ENCODE measurements at places on chromosomes 7 and 10.

DNA sequence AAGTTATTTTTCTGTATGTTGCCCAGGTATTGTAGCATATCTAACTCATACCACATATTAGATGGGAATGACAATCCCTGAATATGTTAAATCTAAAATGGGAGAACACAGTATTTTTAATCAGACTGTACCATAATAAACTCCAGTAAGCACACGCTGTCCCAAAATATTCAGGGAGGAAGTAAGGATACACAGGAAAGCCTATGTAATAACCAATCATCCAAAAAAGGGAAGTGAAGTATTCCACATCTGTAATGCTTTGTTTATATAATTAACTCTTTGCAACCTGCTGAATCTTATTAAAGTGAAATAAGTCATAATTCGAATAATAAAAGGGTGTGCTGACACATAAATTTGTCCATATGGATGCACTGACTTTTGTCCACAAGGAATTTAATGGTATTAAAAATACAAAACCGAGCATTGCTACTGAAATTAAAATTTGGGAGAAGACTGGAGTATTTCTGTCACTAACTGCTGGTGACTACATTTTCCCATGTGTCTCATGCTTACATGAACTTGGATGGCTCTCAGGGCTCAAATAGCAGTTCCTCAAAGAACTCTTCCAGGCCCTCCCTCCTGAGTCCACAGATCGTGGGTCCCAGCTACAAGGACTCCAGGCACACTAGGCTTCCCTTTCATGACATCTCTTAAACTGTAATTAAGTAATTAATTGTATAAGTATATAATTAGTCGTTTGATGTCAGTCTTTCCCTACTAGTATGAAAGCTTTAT, 120.6 kb downstream of the NEBL start:
- DNase-seq, result no peak
- no peak overlapping the region for H3K27ac ChIP-seq
- no peak overlapping the region for H3K4me3 ChIP-seq

GRCh38 chr10:101839416-101840063, 4.1 kb downstream of the KCNIP2 start:
- no peak overlapping the region for H3K27ac ChIP-seq
- H3K4me1 ChIP-seq, result peaks cover 46% of the 10 kb centered on the region
- H3K27me3 ChIP-seq, result peaks cover 31% of the 10 kb centered on the region
- peak overlapping the region; percentile 87 for H3K4me3 ChIP-seq
- H3K36me3 ChIP-seq, result peaks cover 13% of the 10 kb centered on the region

DNA sequence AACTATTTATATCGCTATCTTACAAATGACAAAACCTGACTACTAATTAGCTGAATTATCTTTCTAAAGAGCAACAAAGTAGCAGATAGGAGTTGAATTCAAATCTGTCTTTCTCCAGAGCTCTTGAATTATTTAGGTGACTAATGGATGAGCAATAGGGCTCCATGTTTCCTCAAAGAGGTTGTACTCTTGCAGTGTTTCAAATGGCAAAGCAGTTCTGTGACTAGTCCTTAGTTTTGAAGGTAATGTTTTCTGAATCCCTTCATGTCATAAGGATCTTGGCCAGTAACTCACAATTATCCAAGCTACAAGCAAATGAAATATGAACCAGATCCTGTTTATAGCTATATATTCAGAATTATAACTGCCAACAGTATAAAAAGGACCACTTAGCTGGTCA, 999.7 kb downstream of the NRG3 start:
- DNase-seq, result no peak
- H3K27me3 ChIP-seq, result no peaks in the 10 kb centered on the region
- no peak overlapping the region for H3K4me3 ChIP-seq

DNA sequence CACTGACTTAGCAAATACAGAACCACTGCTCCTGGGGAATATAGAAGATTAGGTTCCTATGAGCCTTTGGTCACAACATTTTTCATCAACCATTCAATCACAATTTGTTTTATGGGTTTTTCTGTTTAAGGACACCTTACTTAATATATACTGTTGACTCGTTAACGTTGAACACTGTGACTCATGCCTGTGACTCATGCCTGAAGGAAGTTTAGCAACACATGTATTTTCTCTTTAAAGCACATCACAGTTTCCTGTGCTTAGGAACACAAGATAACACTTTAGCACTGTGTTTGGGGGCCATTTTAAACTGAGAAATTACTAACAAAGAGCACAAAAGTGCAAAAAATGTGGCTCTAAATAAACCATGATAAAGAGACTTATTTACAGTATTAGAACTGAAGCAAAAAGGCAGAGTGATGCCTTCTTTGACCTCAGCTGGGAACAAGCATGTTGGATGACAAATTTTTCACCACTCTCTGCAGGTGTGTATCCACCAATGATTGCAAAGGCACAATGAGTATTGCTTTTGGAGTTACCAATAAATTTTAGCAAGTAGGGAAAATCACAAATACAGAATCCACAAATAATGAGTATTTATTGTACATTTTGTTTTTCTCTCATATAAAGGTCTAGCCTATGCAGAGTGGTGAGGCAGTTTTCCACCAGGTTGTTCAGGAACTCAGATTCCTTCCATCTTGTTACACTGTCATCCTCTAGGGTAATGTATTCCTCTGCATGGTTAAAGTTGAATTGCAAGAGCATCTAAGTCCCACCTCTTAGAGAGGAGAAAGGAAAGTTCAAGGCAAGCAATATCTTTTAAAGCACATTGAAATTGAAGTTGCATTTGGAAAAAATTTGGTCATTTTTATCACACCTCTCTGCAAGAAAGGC, 7.3 kb downstream of the FGFBP3 start:
- peaks cover 3% of the 10 kb centered on the region for H3K27me3 ChIP-seq
- no peaks in the 10 kb centered on the region for H3K36me3 ChIP-seq
- peaks cover 5% of the 10 kb centered on the region for H3K4me1 ChIP-seq
- peak overlapping the region; percentile 75 for H3K27ac ChIP-seq

GRCh38 chr7:51079494-51079893, 237.1 kb downstream of the COBL start:
- H3K27ac ChIP-seq, result no peak overlapping the region
- H3K36me3 ChIP-seq, result no peaks in the 10 kb centered on the region
- H3K4me3 ChIP-seq, result no peak overlapping the region
- no peak for DNase-seq

- H3K4me1 ChIP-seq, result peaks cover 27% of the 10 kb centered on the region
- no peaks in the 10 kb centered on the region for H3K36me3 ChIP-seq
- H3K27me3 ChIP-seq, result peaks cover 8% of the 10 kb centered on the region
- no peak for DNase-seq
- no peak overlapping the region for H3K4me3 ChIP-seq
These were observed 20.4 kb upstream of the FAM171A1 start for GRCh38 chr10:15391491-15391890.

DNA sequence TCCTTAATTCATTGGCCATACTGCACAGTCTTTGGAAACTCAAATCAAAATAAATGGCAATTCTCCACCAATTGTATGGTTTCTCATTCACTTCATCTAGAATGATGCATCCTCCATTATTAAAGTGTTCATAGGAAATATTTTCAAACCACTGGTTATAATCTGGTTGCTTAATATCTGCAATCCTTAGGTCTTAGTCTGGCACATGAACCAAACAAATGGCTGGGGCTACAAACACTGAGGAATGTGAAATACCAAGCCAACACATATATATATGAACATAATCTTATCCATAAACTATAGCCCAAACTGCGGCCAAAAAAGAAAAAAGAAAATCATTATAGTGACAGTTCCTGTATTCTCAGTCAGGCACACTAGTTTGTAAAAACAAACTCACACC, 5.7 kb upstream of the MSS51 start:
- H3K27ac ChIP-seq, result no peak overlapping the region
- no peak overlapping the region for H3K4me3 ChIP-seq
- no peaks in the 10 kb centered on the region for H3K27me3 ChIP-seq

DNA sequence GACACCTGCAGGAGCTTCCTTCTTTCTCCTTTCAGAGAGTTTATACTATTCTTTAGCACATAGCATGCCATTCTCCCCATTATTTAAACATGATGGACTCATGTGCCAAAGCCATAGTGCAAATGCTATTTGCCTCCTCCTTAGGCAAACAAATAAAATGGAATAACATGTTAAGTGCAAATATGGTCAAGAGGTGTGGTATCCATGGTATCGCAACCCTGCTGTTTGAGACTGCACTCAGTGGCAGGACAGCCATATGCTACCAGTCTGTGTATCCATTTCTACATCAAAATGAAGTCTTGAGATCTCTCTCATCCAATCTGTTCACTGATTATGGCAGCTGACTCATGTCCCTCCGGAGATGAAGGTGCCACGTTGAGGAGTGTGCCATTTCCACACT, 22.8 kb downstream of the HEPACAM2 start:
- peaks cover 7% of the 10 kb centered on the region for H3K4me1 ChIP-seq
- DNase-seq, result no peak
- H3K36me3 ChIP-seq, result no peaks in the 10 kb centered on the region
- H3K4me3 ChIP-seq, result no peak overlapping the region
- peaks cover 2% of the 10 kb centered on the region for H3K27me3 ChIP-seq

GRCh38 chr7:111887734-111888133, 318.5 kb downstream of the DOCK4 start:
- H3K27me3 ChIP-seq, result peaks cover 3% of the 10 kb centered on the region
- peak; percentile 42 for DNase-seq
- peaks cover 18% of the 10 kb centered on the region for H3K4me1 ChIP-seq
- H3K36me3 ChIP-seq, result peaks cover 16% of the 10 kb centered on the region

DNA sequence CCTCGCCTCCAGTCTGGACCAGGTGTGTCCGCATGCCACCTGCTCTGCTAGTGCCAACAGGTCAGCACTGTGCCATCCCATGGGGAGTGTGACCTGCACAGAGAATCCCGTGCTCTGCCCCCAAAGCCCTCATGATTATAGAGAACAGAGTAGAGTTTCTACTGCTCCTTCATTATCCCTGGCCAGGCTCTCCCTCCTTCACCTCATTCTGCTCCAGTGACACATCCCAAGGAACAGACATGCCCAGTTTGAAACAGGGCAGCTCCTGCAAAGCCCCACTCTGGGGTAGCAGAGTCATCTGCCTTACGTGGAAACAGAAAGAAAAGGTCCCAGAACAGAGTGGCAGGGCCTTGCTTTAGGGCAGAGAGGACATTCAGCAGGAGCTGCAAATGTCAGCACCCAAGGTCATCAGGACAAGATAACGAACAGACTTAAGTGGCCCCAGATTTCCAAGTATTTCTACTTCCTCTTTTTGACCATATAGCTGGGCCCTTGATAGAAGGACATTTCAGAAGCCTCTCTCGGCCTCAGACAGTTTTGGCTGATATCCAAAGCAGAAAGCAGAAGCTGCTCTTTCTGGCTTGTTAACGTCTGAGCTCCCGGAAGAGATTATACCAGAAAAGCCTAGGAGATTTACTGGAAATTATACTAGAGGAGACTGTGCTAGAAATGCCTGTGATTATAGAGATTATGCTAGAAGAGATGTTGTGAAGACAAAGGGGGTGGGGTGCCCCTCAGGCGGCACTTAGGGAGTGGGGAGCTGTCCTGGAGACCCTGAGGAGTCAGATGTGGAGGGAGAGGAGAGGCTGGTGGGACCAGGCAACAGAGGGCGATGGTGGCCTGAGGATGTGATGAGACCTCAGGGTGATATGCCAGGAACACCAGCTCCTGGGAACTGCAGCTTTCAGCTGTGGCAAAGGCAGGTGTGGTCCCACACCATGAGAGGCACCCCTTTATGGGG, 12.6 kb downstream of the TMEM176B start:
- H3K27ac ChIP-seq, result no peak overlapping the region
- DNase-seq, result no peak
- peaks cover 3% of the 10 kb centered on the region for H3K36me3 ChIP-seq
- peaks cover 2% of the 10 kb centered on the region for H3K27me3 ChIP-seq
- H3K4me3 ChIP-seq, result no peak overlapping the region

GRCh38 chr10:48926255-48926654, 13.4 kb downstream of the LRRC18 start:
- no peaks in the 10 kb centered on the region for H3K36me3 ChIP-seq
- no peak overlapping the region for H3K4me3 ChIP-seq
- no peak for DNase-seq

GRCh38 chr10:112352044-112352443, 21.9 kb upstream of the ACSL5 start:
- no peaks in the 10 kb centered on the region for H3K36me3 ChIP-seq
- no peak for DNase-seq
- H3K4me1 ChIP-seq, result no peaks in the 10 kb centered on the region
- no peak overlapping the region for H3K4me3 ChIP-seq

DNA sequence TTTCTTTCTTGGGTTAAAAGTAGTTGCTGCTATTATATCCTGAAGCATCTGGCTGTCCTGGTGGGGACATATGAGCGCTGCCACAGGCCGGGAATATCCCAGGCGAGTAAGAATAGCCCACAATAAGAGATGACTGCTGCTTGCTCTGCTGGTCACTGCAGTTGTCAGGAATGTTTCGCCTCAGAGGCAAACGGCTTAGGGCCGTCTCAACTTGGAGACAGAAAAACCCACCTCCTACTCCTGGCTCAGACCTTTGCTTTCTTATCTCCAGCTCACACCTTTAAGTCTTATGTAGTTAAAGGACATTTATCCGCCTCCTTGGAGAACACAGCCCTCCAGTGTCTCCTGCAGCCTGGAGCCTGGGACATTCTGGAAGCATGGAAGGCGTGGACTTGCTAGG, at the start of gene GJD4:
Gene GJD4, plus strand, starts transcription at position 151 of the 400 bp plus-strand sequence. Its CDS starts 227 bp downstream, at position 378.
- H3K27ac ChIP-seq, result no peak within 1 kb of the TSS
- no peak within 1 kb of the TSS for H3K4me3 ChIP-seq
- H3K27me3 ChIP-seq, result peaks cover 4% of the 10 kb centered on the region
- H3K36me3 ChIP-seq, result peaks cover 3% of the 10 kb centered on the region
- H3K4me1 ChIP-seq, result no peaks in the 10 kb centered on the region
- DNase-seq, result no peak

- H3K27me3 ChIP-seq, result peaks cover 3% of the 10 kb centered on the region
- H3K36me3 ChIP-seq, result no peaks in the 10 kb centered on the region
- H3K27ac ChIP-seq, result no peak within 1 kb of the TSS
- no peak within 1 kb of the TSS for H3K4me3 ChIP-seq
- peaks cover 2% of the 10 kb centered on the region for H3K4me1 ChIP-seq
These were observed at the start of gene TMEM184A for GRCh38 chr7:1555813-1556543. Gene TMEM184A, minus strand, starts transcription at chr7:1556205. Its CDS starts 721 bp downstream, at chr7:1555484.

Data from endothelial cell (in vitro differentiated cells).